Peyer's patch (tissue), 4 donors: ENCODE measurements at places on chromosomes 3 and 15. TPM values are rescaled to one million over a fixed set of nuclear protein-coding genes. Genes with fewer than 3 reads are reported as not detected.

Gene PRSS50
- total RNA-seq: not detected

Gene ZNF860
- 10.7 TPM for total RNA-seq

Gene OR4F6
- not detected for total RNA-seq

Gene PLCH1
- 12.4 TPM for total RNA-seq

- DNase-seq: peak; percentile 40
These were observed 55.5 kb downstream of the BSN start for GRCh38 chr3:49609815-49610214.

DNA sequence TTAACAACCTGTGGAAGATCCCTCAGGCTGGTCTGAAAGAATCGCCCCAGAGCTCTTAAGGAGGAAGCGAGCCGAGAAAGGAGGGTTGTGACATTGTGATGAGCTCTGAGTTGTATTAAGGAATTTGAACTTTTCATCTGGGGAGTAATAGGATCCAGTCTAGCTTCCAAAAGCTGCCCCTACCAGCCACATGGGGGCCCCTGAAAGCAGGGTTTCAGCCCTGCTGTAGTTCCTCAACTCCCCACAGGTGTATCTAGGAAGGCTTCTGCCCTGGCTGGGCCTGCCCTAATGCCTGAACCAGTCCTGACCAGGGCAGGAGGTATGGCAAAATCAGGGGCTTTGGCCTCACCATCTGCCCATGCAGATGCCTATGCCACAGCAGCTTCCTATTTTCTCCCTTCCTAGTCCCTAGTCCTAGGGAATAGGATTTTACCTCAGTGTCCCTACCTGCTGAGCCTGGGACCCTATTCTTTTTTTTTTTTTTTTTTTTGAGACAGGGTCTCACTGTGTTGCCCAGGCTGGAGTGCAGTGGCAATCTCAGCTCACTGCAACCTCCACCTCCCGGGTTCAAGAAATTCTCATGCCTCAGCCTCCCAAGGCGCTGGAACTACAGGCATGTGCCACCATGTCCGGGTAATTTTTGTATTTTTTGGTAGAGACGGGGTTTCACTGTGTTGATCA lies 5.0 kb upstream of the AP3S2 start:
- DNase-seq: peak; percentile 71

DNA sequence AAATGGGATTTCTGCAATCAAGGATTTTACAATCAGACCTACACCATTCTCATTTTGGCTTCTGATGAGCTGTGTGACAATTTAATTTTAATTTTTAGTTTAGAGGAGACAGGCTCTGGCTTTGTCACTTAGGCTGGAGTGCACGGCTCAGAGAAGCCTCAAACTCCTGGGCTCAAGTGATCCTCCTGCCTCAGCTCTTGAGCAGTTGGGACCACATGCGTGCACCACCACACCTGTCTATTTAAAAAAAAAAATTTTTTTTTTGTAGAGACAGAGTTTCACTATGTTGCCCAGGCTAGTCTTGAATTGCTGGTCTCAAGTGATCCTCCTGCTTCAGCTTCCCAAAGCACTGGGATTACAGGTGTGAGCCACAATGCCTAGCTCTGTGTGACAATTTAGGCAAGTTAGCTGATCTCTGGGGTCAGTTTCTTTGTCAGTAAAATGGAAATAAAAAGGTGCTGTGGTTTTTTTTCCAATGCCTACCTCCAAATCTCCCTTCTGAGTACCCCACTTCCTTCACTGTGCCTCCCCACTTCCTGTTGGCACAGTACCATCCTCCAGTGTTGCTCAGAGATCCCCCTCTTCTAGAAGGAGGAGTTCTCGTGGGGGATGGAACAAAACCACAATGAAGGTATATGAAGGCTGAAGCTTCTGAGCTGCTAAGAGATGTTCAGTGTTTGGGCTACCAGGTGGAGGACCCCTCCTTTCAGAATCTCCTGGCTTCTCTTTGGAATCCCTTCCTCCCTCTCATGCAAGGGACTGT lies 54.1 kb upstream of the GSK3B start:
- DNase-seq: no peak

- DNase-seq: no peak
These were observed 43.9 kb downstream of the ONECUT1 start for GRCh38 chr15:52746162-52746757.

DNA sequence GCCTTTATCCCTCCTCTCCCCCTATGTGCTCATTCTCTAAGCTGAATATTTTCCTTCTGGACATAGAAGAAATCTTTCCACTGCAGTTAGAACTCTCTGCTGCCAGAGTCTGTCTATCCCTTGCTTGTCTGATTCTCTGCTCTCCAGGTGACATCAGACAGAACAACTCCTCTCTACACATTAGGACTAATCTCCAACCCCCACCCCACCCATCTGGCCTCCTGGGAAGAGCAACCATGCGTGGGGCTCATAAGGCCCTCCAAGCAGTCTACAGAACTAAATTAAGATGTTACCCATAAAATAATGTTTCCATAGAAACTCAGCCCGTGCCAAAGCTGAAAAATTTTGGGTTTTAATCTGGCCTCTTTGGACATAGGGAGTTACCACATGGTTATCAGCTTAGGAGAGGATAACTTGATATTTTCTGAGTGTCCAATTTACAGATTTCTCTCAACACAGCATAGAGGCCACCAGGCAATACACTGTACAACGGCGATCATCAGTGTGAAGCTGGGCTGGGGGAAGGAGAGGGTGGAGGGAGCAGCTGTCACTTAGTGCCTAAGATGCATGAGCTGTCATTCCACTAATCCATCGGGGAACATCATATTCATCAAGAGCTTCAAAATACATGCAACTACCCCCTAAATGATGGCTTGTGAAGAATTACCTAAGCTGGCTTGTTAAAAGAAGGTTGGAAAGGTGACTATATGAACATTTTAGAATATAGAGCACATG lies 199.4 kb downstream of the CLSTN2 start:
- DNase-seq: no peak
